ENCODE measurements at places on chromosomes 2 and 18.
A peak's percentile ranks its signal among the peaks of the same experiment; 100 is the strongest.

DNA sequence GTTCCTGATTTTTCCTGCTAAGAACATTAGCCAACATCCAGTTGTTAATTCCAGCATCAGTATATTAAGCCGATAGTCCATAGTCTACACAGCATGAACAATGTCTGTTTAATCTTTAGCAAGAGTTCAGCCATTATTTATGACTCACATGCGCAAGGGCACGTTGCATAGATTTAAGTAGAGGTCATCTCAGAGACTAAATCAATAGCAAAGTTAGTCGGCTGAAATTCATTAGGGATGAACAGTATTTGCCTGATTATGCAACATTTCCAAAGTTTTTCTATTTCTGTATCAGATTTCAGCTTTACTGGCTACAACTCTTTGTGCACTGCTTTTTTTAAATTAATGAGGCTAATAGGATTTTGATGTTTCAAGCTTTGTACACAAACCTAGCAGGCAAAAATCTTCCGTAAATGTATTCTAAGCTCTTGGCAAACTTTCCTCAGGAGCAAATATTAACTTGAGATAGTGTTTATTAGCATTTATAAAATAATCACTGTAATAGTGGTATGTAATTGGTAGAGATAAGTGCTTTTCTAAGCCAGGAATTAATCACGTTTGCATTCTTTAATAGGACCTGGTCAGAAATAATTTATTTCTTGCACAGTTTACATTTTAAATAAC, 578.7 kb upstream of the ID2 start:
- peak; percentile 21 for DNase-seq

DNA sequence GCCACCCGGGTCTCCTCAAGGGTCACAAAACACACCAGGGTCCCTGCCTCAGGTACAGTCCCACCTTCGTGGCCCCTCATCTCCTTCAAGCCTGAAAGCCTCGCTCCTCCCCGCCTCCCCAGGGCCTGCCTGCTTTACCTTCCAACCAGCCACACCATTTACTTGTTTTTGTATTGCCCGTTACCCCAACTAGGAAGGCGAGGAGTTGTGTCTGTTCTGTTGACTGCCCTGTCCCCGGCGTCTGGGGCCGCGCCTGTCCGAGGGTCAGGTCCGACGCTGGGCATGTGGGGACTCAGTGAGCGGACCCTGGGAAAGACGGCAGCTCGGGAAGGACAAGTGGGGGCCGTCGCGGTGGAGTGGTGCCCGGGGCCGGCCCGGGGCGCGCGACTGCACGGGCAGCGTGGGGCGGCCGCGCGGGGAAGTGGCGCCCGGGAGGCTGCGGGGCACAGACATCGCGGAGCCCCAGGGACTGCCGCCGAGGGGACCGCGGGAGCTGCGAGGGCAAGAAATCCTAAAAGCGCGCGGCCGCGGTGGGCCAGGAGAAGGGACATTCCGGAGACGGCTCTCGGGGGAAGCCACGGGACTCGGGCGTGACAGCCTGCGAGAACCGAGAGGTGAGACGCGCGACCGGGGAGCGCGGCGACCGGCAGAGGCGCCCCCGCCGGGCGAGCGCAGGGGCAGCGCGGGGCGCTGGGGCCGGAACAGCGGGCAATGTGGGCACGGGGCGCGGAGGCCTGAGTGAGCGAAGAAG, 797 bp upstream of the GRHL1 start:
- peak; percentile 48 for DNase-seq

- no peak for DNase-seq
Observed at GRCh38 chr2:212619954-212620353, 81.4 kb upstream of the ERBB4 start.

- DNase-seq: no peak
Observed at GRCh38 chr2:205738117-205738968, 56.0 kb downstream of the NRP2 start.

DNA sequence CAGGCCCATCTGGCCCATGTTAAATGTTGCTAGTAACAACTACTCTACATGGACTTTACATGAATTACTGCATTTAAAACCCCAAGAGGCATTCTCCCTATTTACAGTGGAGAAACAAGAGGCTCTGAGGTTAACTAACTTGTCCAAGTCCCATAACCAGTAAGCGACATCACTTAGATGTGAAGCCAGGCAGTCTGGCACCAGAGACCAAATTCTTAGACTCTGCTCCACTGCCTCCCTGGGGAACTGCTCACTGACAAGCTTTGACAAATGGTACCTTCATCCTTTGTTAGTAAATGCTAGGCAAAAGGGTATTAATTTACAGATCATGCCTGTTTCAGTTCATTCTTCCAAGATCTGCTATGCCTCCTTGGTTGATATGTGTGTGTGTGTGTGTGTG, 124.8 kb downstream of the AFF3 start:
- no peak for DNase-seq

DNA sequence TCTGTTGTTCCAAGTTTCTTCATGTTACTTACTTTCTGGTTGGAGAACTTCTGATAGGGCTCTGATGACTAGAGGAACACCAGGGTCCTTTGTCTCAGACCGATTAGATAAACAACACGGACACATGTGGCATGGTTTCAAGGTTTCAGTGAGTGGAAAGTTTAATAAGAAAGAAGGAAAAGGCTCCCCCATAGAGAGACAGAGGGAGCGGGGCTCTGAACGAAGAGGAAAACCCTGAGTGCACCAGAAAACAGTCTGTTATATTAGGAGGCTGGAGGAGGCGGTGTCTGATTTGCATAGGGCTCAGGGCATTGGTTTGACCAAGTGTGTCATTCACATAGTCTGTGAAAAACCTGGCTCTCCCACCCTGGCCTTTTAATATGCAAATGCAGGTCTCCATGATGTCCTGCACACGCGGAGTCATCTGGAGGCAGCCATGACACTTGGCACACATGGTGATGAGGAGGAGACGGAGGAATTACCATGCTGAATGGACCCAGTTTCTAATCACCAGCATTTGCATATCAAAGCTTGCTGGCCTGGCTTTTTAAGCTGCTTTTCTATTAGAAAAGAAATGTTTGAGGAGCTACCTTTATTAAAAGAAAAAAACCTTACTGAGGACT, 94.2 kb downstream of the PTPN4 start:
- no peak for DNase-seq

GRCh38 chr2:127108090-127108523, 1.2 kb upstream of the BIN1 start:
- no peak for DNase-seq

DNA sequence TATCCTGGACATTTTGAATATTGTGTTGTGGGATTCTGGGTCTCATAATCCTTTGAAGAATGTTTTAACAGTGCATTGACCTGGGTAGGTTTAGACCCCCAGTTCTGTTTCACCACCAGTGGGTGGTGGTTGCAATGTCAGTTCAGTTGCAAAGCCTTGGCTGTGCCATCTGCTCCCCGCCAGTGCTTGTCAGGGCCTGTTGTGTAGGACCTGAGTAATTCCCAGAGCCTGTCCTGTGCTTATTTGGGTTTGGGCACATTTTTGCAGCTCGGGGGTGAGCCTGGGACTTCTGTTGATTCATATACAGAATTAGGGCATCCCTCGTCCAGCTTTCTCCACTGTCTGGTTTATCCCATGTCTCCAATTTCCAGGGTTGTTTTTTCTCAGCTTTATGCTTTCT, 24.8 kb downstream of the ATP9B start:
- DNase-seq: no peak
